ENCODE measurements at places on chromosomes 16 and 17. TPM values are rescaled to one million over a fixed set of nuclear protein-coding genes. Genes with fewer than 3 reads are reported as not detected.

DYNLL2 gene
- total RNA-seq, result 15.3 TPM

AP1G1 gene
- total RNA-seq, result 40.7 TPM

CRISPLD2 gene
- 204 TPM for total RNA-seq

MYO15A gene
- total RNA-seq, result 2.0 TPM

CCL23 gene
- 29.7 TPM for total RNA-seq

TM4SF5 gene
- not detected for total RNA-seq

CCL3 gene
- total RNA-seq, result not detected

EVPLL gene
- not detected for total RNA-seq

ACSM5 gene
- total RNA-seq, result not detected

CRHR1 gene
- not detected for total RNA-seq

WIPF2 gene
- 11.2 TPM for total RNA-seq

CD300A gene
- total RNA-seq, result 21.9 TPM

AIPL1 gene
- not detected for total RNA-seq

RTN4RL1 gene
- total RNA-seq, result 11.5 TPM

WFIKKN1 gene
- total RNA-seq, result not detected

CD300LF gene
- total RNA-seq, result not detected

ABCC6 gene
- total RNA-seq, result 0.53 TPM

CD300LB gene
- total RNA-seq, result not detected

HSPB9 gene
- not detected for total RNA-seq

SLC9A5 gene
- total RNA-seq, result 13.5 TPM

SLC7A5 gene
- total RNA-seq, result 7.6 TPM

Data from ascending aorta (tissue), 2 donors.